Transverse colon (tissue), 4 donors: ENCODE measurements at places on chromosomes 5 and 9.

GRCh38 chr5:8770431-8770830 is 775.4 kb downstream of the SEMA5A start:
- H3K27ac ChIP-seq, result no peak overlapping the region
- H3K4me1 ChIP-seq, result no peaks in the 10 kb centered on the region
- H3K36me3 ChIP-seq, result no peaks in the 10 kb centered on the region
- H3K27me3 ChIP-seq, result no peaks in the 10 kb centered on the region

DNA sequence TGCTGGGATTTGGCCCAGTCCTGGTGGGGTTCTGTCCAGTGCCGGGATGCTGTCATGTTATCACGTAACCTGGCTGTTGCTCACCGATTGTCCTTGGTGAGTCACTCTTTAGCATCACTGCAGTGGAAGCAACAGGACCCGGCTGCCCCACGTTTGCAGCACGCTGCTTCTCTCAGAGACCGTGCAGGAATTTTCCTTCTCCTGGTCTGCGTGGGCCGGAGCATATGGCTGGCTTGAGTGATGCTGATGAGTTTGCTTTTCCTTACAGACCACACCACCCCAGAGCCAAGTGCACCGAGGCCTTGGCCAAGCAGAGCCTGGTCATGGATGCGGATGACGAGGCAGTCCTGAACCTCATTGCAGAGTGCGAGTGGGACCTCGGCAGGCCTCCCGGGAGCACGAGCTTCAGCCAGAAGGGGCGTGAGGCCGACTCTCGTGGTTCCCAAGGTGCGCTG is 21.4 kb downstream of the CEP72 start:
- no peak for DNase-seq
- H3K27me3 ChIP-seq, result no peaks in the 10 kb centered on the region
- H3K4me1 ChIP-seq, result no peaks in the 10 kb centered on the region
- H3K4me3 ChIP-seq, result no peak overlapping the region

- DNase-seq, result no peak
- peak overlapping the region; percentile 79 for H3K27ac ChIP-seq
- H3K4me3 ChIP-seq, result peak overlapping the region; percentile 46
- no peaks in the 10 kb centered on the region for H3K36me3 ChIP-seq
- peaks cover 27% of the 10 kb centered on the region for H3K4me1 ChIP-seq
These were observed 491 bp downstream of the APC start for GRCh38 chr5:112738191-112738560.

GRCh38 chr5:66281294-66281693 is 137.2 kb downstream of the SREK1 start:
- H3K27ac ChIP-seq, result no peak overlapping the region
- H3K4me1 ChIP-seq, result no peaks in the 10 kb centered on the region
- H3K4me3 ChIP-seq, result no peak overlapping the region
- DNase-seq, result no peak
- H3K27me3 ChIP-seq, result no peaks in the 10 kb centered on the region
- no peaks in the 10 kb centered on the region for H3K36me3 ChIP-seq

DNA sequence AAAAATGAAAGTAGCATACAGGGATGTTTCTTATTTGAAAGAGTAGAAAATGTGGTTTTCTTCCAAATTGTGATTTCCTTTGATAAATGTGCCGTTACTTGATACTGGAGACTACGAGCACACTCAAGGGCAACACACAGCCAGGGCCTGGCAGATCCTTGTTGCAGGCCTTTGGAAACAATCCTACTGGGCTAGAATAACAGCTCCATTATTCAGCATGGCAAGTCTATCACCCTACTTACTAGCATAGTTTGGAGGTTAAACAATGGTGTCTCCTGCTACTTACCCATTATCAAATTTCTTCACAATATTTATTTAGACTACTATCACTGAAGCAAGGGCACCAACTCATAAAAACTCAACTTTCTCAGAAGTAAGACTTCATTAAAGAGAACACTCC is 140.8 kb upstream of the ZNF608 start:
- no peak for DNase-seq
- H3K27ac ChIP-seq, result no peak overlapping the region
- H3K4me3 ChIP-seq, result no peak overlapping the region
- peaks cover 13% of the 10 kb centered on the region for H3K4me1 ChIP-seq

DNA sequence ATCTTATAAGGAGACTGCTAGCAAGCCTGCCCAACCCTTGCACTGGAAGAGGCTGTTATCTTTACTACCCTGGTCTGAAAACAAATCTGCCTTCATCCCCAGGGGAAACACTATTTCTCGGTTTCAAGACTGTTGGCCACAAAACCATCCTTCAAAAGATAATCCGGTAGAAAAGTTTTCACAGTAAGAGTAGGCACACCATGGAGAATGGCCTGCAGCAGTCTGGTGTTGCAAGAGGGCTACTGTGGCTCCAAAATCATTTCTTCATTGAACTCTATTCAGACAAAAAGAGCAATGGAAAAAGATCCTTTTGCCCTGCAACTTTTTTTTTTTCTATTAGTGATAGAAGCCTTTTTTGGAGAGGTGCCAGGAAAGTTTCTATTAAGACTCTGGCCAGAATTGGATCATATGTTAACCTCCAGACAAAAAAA is 163.9 kb downstream of the ARHGEF28 start:
- no peaks in the 10 kb centered on the region for H3K27me3 ChIP-seq
- no peak overlapping the region for H3K27ac ChIP-seq
- no peak overlapping the region for H3K4me3 ChIP-seq
- DNase-seq, result no peak

DNA sequence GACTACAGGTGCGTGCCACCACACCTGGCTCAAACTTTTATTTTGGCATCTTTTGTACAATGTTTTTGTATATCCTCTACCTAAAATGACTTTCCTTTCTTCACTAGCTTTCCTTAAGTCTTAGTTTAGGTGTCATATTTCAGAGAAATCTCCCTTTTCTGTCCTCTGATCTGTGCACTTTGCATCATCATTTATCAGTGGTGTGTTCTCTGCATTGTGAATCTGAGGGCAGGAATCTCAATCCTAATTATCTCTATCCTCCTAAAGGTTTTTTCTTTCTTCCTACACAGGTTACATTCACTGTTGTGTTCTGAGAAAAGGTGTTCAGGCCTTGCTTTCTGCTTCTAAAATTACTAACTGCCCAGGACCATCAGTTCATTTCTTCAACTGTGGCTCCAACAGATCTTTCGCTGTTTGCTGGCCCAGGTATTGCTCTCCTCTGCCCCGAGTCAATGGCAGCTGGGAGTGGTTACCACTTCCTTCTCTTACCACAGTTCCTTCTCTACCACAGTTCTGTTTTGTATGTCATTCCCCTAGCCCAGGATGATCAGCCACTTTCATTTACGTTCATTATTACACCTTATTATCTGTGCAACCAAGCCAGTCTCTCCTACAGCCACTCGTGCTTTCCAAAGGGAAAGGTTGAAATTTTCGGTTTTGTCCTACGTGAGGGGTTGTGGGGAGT is 14.0 kb downstream of the TGFBR1 start:
- H3K27me3 ChIP-seq, result no peaks in the 10 kb centered on the region
- no peak overlapping the region for H3K4me3 ChIP-seq
- no peak overlapping the region for H3K27ac ChIP-seq
- H3K4me1 ChIP-seq, result peaks cover 19% of the 10 kb centered on the region
- peak; percentile 33 for DNase-seq
